ENCODE measurements at places on chromosomes 6 and 20.

GRCh38 chr6:113672491-113673149 lies 184.5 kb upstream of the MARCKS start:
- no peak for DNase-seq

- no peak for DNase-seq
These were observed 2.1 kb downstream of the COL12A1 start for GRCh38 chr6:75203721-75204120.

GRCh38 chr6:40887079-40887791 lies 151.8 kb downstream of the UNC5CL start:
- no peak for DNase-seq

- DNase-seq, result no peak
These were observed 46.0 kb downstream of the PTK7 start for GRCh38 chr6:43122146-43122545.

DNA sequence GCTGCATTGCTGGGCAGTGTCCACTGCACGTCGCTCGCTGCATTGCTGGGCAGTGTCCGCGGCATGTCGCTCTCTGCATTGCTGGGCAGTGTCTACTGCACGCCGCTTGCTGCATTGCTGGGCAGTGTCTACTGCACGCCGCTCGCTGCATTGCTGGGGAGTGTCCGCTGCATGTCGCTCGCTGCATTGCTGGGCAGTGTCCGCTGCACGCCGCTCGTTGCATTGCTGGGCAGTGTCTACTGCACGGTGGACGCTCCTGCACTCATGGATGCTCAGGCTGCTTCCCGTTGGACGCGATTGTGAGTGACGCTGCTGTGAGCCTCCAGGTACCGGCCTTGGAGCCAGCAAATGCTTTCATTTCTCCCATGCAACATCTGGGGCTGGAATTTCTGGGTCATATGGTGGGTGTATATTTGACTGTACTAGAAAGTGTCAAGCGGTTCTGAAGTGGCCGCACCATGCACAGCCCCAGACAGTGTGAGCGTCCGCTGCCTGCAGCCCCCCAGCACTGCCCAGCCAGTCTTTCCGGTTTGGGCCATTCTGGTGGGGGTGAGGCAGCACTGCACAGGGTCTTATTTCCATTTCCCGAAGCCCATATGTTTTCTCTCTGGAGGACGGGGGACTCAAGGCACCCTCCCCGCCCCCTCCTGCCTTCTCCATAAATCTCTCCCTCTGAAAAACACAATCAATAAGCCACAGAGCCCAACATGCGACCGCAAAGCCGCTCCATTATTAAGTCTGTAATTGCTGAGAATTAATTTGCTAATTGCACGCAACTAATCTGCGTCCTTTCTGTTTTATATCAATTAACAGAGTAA lies 97.4 kb downstream of the YTHDF1 start:
- no peak for DNase-seq

- no peak for DNase-seq
These were observed 40.4 kb downstream of the MDGA1 start for GRCh38 chr6:37657112-37657886.

DNA sequence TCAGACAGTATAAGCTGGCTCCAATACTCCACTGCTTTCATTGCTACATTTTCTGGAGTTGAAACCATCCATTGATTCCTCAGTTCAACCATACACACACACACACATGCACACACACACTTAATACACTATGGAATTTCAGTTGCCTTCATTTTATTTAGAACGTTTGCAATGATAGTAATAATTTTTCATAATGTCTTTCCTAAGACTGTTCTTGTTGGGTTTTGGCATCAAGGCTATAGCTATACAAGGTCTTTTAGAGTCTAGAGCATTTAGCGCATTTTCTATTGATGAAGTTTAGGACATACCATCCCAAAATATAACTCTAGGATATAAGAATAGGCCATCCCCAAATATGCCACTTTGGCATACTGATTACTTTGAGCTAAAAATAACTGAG lies 15.5 kb upstream of the TPD52L1 start:
- no peak for DNase-seq

DNA sequence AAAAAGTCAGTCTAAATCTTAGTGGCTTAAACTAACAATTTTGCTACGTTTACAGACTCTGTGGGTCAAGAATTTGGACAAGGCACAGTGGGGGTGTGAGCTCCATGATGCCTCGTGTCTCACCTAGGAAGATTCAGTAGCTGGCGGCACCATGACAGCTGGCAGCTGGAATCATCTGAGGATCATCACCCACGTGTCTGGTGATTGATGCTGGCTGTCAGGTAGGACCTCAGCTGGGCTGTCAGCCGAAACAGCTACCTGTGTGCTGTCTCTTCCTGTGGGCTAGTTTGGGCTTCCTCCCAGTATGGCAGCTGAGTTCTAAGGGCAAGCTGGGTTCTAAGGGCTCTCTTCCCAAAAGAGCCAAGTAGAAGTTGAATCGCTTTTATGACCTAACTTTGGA lies 26.4 kb upstream of the DLGAP4 start:
- DNase-seq, result no peak

- DNase-seq, result no peak
These were observed 16.0 kb downstream of the AKAP12 start for GRCh38 chr6:151255811-151256210.

GRCh38 chr6:12233693-12234571 lies 56.2 kb upstream of the EDN1 start:
- peak; percentile 14 for DNase-seq

GRCh38 chr20:33894798-33895197 lies 83.7 kb downstream of the CHMP4B start:
- DNase-seq, result no peak

DNA sequence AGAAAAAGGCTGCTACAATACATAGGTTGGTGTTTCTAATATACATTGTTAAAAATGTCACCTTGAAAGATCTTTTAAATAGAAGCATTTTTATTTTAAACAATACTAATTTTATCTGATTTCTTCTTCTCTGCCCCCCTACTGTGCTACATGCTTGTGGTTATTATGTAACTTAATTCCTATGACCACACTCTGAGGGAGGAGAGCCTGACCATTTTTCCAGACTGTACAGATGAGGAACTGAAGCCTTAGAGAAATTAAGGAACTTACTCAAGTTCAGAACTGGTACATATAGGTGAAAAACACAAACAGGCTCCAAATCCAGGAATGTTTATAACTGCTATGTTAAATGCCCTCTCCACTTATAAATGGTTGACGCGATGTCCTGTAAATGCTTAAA lies 43.4 kb upstream of the ARHGAP18 start:
- DNase-seq, result no peak

DNA sequence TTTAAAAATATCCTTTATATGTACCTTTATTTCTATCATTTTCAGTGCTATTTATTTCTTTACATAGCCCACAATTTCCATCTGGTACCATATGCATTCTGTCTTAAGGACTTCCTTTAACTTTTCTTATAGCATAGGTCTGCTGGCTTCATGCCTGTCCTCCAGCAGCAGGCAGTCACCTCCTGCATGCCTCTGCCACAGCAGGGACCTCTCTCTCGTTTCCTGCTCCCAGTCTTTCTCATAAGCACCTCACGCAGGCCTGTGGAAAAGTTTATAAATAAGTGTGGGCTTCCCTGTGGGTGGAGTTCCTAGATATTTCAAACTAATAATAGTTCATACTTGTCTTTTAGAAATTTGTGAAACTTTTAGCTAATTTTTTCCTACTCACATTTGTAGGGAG lies 133.9 kb downstream of the KCNQ5 start:
- no peak for DNase-seq

- no peak for DNase-seq
These were observed 69.0 kb downstream of the SAMD5 start for GRCh38 chr6:147577488-147577887.

DNA sequence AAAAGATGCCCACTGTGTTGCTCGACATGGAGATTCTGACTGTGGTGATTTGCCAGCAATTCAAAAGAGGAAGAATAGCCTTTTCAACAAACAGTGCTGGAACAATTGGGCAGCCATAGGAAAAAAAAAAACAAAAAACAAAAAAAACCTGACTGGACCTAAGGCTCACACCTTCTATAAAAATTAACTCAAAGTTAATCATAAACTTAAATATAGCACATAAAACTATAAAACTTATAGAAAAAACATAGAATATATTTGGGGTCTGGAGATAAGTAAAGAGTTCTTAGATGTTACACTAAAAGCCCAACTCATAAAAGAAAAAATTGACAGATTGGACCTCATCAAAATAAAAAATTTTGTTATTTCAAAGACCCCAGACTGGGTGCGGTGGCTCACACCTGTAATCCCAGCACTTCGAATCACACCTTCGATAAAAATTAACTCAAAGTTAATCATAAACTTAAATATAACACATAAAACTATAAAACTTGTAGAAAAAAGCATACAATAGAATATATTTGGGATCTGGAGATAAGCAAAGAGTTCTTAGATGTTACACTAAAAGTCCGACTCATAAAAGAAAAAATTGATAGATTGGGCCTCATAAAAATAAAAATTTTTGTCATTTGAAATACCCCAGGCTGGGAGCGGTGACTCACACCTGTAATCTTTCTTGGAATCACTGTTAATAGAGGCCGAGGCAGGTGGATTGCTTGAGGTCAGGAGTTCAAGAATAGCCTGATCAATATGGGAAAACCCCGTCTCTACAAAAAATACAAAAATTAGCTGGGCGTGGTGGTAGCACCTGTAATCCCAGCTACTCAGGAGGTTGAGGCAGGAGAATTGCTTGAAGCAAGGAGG lies 115.6 kb upstream of the FAM83B start:
- no peak for DNase-seq

GRCh38 chr6:146543940-146544615 lies 445 bp downstream of the RAB32 start:
- no peak for DNase-seq

DNA sequence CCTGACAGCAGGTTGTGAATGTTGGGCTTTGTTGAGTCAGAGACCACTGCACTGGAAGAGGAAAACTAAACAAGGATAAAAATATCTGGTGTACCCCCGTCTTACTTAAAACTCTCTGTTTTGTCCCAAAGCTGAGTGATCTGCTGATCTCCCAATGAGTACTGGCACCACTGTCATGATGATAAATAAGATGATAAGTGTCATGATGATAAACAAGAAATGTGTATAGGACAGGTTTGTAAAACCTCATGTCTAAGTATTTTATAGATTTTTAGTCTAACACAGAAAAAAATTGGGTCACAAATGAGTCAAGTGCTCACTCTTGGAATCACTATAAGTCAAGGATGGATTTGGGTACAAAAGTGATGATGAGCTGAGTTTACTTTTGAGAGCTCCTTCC lies 8.5 kb upstream of the SIM1 start:
- DNase-seq, result no peak

- DNase-seq, result no peak
These were observed 57.5 kb downstream of the RREB1 start for GRCh38 chr6:7165002-7165889.

DNA sequence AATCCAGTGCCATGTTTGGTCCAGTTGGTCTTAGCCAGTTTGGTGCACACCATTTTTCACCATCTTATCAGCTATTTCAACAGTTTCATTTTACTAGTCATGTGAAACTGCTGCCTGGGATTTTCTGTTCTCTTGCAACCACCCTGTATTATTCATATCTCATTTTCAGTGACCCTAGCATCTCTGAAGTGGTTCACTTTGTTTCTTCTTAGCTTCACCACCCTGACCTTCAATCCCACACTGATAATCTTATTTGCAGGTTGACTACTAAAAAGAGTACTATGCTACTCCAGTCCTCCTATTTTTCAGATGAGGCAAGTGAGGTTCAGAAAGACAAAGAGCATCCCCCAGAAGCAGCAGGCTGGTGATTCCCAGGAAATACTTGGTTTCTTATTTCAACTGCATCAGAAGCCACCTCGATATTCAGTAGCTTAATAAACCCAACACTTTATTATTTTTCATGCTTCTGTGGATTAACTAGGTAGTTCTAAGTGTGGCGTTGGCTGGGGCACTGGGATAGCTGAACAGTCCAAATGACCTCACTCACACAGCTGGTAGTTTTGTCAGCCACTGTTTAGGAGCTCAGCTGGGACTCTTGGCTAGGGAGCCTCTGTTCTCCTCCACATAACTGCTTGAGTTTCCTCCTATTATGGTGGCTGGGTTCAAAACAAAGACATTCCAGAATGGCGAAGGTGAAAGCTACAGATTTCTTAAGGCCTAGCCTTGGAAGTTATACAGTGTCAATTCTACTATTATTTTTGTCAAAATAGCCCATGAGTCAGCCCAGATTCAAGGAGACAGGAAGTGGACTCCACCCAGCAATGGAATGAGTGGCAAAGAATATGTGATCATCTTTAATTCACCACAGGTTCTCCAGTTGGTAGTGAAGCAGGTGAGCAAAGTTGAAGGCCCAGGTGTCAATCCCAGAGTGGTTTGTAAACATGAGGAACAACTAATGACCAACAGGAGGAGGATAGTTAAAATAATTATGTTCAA lies 40.6 kb downstream of the BPIFB4 start:
- no peak for DNase-seq

- no peak for DNase-seq
These were observed 39.9 kb downstream of the BMP6 start for GRCh38 chr6:7765575-7766325.

DNA sequence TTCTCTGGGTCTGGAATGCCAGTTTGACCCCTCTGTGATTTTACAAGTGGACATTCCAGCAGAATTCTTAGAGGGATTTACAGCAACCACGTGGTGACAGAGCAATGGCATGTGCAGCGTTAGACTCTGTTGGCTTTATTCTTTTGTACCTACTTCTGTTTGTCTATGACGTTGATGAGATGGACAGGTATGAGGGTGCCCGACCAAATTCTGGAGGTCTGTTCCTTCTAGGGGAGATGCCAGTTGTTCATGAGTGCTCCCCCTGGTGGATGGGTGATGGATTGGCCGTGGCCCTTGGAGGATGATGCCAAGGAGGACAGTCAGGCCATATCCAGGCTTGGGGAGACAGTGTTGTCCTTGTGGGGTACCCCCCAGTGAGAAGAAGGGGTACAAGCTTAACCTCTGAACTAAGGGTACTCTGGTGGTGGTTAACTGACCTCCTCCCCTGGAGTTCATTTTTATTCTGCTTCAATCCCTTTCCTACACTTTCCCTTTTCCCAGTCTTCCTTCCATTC lies 198.6 kb downstream of the DTNBP1 start:
- DNase-seq, result peak; percentile 35

Data from T-helper 17 cell (primary cell).